Right lobe of liver (tissue), 6 donors: ENCODE measurements at places on chromosomes 12 and 14. TPM values are rescaled to one million over a fixed set of nuclear protein-coding genes. Genes with fewer than 3 reads are reported as not detected.

- H3K27me3 ChIP-seq = no peaks in the 10 kb centered on the region
- peak overlapping the region; percentile 88 for H3K27ac ChIP-seq
- H3K4me3 ChIP-seq = peak overlapping the region; percentile 86
- DNase-seq = no peak
These were observed 927 bp upstream of the LRP6 start for GRCh38 chr12:12267742-12268200.

GRCh38 chr12:121595520-121595919, 14.7 kb upstream of the KDM2B start:
- no peak overlapping the region for H3K27ac ChIP-seq
- H3K4me1 ChIP-seq = no peaks in the 10 kb centered on the region
- no peaks in the 10 kb centered on the region for H3K36me3 ChIP-seq
- no peak overlapping the region for H3K4me3 ChIP-seq
- H3K27me3 ChIP-seq = no peaks in the 10 kb centered on the region

GRCh38 chr14:56805992-56806727, 4.1 kb downstream of the OTX2 start:
- H3K36me3 ChIP-seq = no peaks in the 10 kb centered on the region
- H3K27me3 ChIP-seq = peaks cover 17% of the 10 kb centered on the region
- no peaks in the 10 kb centered on the region for H3K4me1 ChIP-seq
- no peak for DNase-seq
- no peak overlapping the region for H3K4me3 ChIP-seq

- H3K4me3 ChIP-seq = no peak overlapping the region
- no peaks in the 10 kb centered on the region for H3K36me3 ChIP-seq
- no peaks in the 10 kb centered on the region for H3K27me3 ChIP-seq
- H3K4me1 ChIP-seq = no peaks in the 10 kb centered on the region
- no peak for DNase-seq
- H3K27ac ChIP-seq = no peak overlapping the region
These were observed 12.1 kb upstream of the GALNT16 start for GRCh38 chr14:69247676-69248440.

DNA sequence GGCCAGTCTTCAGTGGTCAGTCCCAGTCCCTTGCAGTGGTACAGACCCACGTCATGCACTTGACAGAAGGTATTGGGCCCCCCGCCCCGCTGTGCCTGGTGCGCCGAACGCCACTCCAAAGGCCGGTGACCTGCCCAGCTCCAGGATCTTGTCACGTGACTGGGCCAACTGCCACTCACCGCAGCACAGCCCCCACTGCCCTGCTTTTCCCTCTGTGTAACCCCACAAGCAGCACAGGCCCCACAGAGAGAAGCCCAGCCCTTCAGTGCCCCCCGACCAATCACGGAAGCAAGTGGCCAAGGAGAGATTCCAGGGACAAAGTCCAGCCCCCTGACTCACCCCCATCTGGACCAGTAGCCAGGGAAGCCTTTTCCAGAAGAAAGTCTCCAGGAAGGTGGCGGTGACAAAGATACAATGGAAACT, 498 bp downstream of the GPR132 start:
- no peaks in the 10 kb centered on the region for H3K36me3 ChIP-seq
- peaks cover 4% of the 10 kb centered on the region for H3K4me1 ChIP-seq
- H3K27ac ChIP-seq = peak overlapping the region; percentile 40
- H3K4me3 ChIP-seq = no peak overlapping the region
- no peaks in the 10 kb centered on the region for H3K27me3 ChIP-seq

DNA sequence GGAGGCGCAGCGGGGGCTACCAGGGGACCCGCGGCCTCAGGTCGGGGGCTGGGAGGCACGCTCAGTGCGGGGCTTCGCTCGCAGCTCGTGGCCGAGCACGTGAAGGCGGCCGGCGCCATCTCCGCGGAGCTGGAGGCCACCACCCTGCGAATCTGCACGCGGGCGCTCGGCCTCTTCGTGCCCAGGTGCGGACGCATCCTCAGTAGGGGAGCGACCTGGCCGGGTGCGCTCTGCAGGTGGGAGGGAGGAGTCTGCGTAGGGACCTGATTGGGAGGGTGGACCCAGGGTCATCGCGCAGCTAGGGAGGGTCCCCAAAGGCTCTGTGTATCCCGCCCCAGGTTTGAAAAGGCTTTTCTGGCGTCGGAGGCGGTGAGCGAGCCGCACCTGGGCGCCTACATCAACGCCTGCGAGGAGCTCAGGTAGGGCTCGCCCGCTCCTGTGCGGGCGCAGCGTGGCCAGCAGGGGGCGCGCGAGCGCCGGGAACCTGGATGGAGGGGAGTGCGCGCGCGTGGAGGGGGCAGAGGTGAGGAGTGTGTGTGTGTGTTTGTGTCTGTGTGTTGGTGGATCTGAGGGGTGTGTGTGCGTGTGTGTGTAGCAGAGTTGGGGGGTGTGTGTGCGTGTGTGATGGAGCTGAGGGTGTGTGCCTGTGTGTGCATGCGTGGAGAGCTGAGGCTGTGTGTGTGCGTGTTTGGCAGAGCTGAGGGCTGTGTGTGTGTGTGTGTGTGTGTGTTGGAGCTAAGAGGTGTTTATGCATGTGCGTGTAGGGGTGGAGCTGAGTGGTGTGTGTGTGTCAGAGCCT, 10.3 kb downstream of the EXOC3L4 start:
- no peaks in the 10 kb centered on the region for H3K27me3 ChIP-seq
- no peak for DNase-seq
- H3K4me3 ChIP-seq = peak overlapping the region; percentile 45
- H3K4me1 ChIP-seq = peaks cover 49% of the 10 kb centered on the region
- H3K36me3 ChIP-seq = no peaks in the 10 kb centered on the region

GRCh38 chr12:94262228-94263010, 114.0 kb downstream of the PLXNC1 start:
- H3K27me3 ChIP-seq = no peaks in the 10 kb centered on the region
- no peaks in the 10 kb centered on the region for H3K4me1 ChIP-seq
- peak overlapping the region; percentile 1 for H3K27ac ChIP-seq
- peak overlapping the region; percentile 40 for H3K4me3 ChIP-seq

GRCh38 chr14:32352631-32353030, 23.5 kb downstream of the AKAP6 start:
- H3K4me1 ChIP-seq = no peaks in the 10 kb centered on the region
- H3K27me3 ChIP-seq = no peaks in the 10 kb centered on the region
- DNase-seq = no peak
- H3K27ac ChIP-seq = no peak overlapping the region
- no peaks in the 10 kb centered on the region for H3K36me3 ChIP-seq

- no peaks in the 10 kb centered on the region for H3K27me3 ChIP-seq
- peaks cover 77% of the 10 kb centered on the region for H3K4me1 ChIP-seq
- peak overlapping the region; percentile 22 for H3K4me3 ChIP-seq
- H3K27ac ChIP-seq = peak overlapping the region; percentile 93
- DNase-seq = no peak
These were observed 14.9 kb upstream of the IRF2BPL start for GRCh38 chr14:77043177-77043983.

- no peaks in the 10 kb centered on the region for H3K4me1 ChIP-seq
- no peak overlapping the region for H3K4me3 ChIP-seq
- H3K27me3 ChIP-seq = no peaks in the 10 kb centered on the region
- no peaks in the 10 kb centered on the region for H3K36me3 ChIP-seq
These were observed 39.0 kb downstream of the ACTN1 start for GRCh38 chr14:68939893-68940613.

DNA sequence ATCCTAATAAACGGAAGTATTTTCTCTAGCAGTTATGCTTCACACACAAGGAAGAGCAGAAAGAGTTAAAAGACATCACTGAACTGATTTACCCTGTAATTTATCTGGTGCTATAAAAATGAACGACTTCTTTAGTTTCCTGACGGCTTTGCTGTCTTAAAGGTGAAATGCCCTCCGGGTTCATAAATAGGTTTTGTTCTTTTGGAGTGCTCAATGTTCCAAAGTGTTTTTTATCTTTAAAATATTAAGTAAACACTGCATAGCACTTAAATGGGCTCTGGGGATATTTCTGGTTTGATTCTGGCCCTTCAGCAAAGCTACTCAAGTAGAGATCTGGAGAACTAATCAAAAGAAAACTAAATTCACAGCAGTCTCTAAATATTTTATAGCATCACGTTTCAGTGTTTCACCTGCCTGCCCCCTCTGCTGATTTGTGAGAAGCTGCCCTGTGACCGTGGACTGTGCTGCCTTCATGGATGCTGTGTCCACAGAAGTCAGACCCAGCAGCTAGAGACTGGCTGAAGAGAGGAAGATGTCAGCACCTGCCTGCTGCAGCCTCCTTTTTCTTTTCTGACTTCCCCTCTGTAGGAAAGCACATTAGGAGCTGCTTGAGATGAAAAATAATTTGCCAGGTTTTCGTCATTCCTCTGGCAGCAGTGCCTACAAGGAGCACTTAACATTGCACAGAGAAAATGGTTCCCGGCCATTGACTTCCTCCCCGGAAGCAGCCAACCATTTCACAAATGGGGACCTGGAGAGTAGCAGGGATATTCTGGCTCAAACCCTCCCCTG, 205.1 kb upstream of the FSCB start:
- H3K4me1 ChIP-seq = no peaks in the 10 kb centered on the region
- no peak for DNase-seq
- no peak overlapping the region for H3K27ac ChIP-seq
- no peaks in the 10 kb centered on the region for H3K36me3 ChIP-seq
- H3K4me3 ChIP-seq = no peak overlapping the region
- no peaks in the 10 kb centered on the region for H3K27me3 ChIP-seq

GRCh38 chr12:47980779-47981495, 17.5 kb downstream of the TMEM106C start:
- H3K4me3 ChIP-seq = no peak overlapping the region
- H3K36me3 ChIP-seq = no peaks in the 10 kb centered on the region
- H3K4me1 ChIP-seq = no peaks in the 10 kb centered on the region
- H3K27ac ChIP-seq = no peak overlapping the region
- H3K27me3 ChIP-seq = no peaks in the 10 kb centered on the region
- no peak for DNase-seq

GRCh38 chr12:23950775-23951451, 1.4 kb upstream of the SOX5 start:
- peak; percentile 24 for DNase-seq
- H3K27ac ChIP-seq = peak overlapping the region; percentile 17
- H3K4me3 ChIP-seq = peak overlapping the region; percentile 21
- no peaks in the 10 kb centered on the region for H3K36me3 ChIP-seq

- no peaks in the 10 kb centered on the region for H3K36me3 ChIP-seq
- no peaks in the 10 kb centered on the region for H3K4me1 ChIP-seq
- no peak overlapping the region for H3K4me3 ChIP-seq
- DNase-seq = no peak
- H3K27ac ChIP-seq = no peak overlapping the region
These were observed 148.8 kb downstream of the PLXNC1 start for GRCh38 chr12:94297096-94297699.

- H3K4me1 ChIP-seq = no peaks in the 10 kb centered on the region
- H3K27ac ChIP-seq = no peak overlapping the region
- no peak overlapping the region for H3K4me3 ChIP-seq
- no peak for DNase-seq
- H3K27me3 ChIP-seq = no peaks in the 10 kb centered on the region
These were observed 6.4 kb upstream of the GAS2L3 start for GRCh38 chr12:100566887-100567637.

DNA sequence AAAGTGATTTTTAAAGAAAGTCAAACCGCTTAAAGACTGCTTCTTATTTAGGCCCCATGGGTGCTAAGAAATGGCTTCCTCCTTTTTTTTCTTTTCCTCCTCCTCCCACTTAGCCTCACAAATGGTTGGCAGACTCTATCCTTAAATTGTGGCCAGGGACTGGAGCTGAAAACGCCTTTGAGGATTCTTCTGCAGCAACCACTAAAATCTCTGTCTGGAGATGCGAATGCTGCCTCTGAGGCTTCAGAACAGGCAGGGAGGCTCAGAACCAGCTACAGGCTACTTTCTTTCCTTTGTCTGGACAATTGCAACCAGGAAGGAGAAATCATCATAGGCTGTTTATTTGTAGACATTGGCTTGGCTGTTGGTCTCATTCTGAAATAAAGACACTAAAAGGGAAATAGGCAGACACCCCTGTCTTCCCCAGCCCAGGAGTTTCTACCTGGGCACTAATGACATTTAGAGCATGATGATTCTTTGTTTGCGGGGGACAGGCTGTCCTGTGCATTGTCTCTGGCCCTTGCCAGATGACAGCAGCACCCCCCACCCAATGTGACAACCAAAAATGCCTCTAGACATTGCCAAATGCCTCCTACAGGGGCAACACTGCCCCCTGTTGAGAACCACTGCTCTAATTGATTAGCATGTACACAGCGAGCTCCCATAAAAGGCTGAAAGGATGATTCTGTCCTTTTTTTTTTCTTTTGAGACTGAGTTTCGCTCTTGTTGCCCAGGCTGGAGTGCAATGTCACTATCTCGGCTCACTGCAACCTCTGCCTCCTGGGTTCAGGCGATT, 50.3 kb downstream of the MAP1LC3B2 start:
- no peaks in the 10 kb centered on the region for H3K27me3 ChIP-seq
- no peak overlapping the region for H3K27ac ChIP-seq
- H3K36me3 ChIP-seq = no peaks in the 10 kb centered on the region
- H3K4me3 ChIP-seq = no peak overlapping the region

DNA sequence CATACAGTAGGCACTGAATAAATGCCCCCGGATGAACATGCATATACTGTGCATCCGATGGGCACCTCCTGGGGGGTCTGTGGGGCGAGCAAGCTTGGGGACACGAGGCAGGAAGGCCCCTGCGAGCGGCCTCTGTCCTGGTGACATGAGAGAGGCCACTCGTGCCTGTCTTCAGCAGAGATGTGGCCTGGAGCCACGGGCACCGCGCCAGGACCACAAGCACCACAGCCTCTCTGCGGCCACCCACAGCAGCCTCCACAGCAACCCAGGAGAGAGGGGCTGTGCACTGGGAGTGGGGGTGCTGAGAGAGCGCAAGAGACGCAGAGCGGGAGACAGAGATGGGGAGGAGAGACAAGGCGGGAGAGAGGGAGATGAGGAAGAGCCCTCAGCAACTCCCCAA, 118.5 kb downstream of the RFLNA start:
- no peak for DNase-seq
- H3K27me3 ChIP-seq = no peaks in the 10 kb centered on the region
- H3K4me3 ChIP-seq = no peak overlapping the region
- no peaks in the 10 kb centered on the region for H3K36me3 ChIP-seq
- H3K27ac ChIP-seq = no peak overlapping the region

- H3K27me3 ChIP-seq = no peaks in the 10 kb centered on the region
- H3K4me1 ChIP-seq = peaks cover 38% of the 10 kb centered on the region
- no peaks in the 10 kb centered on the region for H3K36me3 ChIP-seq
These were observed 108.7 kb upstream of the NCOR2 start for GRCh38 chr12:124675881-124676713.

- H3K4me3 ChIP-seq = no peak overlapping the region
- no peaks in the 10 kb centered on the region for H3K27me3 ChIP-seq
- DNase-seq = no peak
- H3K4me1 ChIP-seq = no peaks in the 10 kb centered on the region
- H3K36me3 ChIP-seq = no peaks in the 10 kb centered on the region
These were observed 277.9 kb upstream of the DCN start for GRCh38 chr12:91460469-91460868.

The GPR65 gene
- 1.0 TPM for total RNA-seq

The MIPOL1 gene
- 4.2 TPM for total RNA-seq

The FLVCR2 gene
- 36.1 TPM for total RNA-seq

The SETD1B gene
- total RNA-seq = 5.4 TPM

The DPPA3 gene
- not detected for total RNA-seq

The VIPAS39 gene
- 7.3 TPM for total RNA-seq

The PRH2 gene
- total RNA-seq = not detected

The LTBR gene
- 193 TPM for total RNA-seq

The C12orf75 gene
- 5.5 TPM for total RNA-seq

The GLIPR1L1 gene
- not detected for total RNA-seq
